ENCODE measurements at places on chromosomes 6 and 20. TPM values are rescaled to one million over a fixed set of nuclear protein-coding genes. Genes with fewer than 3 reads are reported as not detected.
A peak's percentile ranks its signal among the peaks of the same experiment; 100 is the strongest.

- peak; percentile 96 for DNase-seq
These were observed 11.4 kb downstream of the SYNGAP1 start for GRCh38 chr6:33430991-33431879.

- no peak for DNase-seq
These were observed 399.3 kb downstream of the KHDRBS2 start for GRCh38 chr6:61886608-61887259.

Gene DYNLT2
- total RNA-seq: 1.8 TPM

Gene CEP85L
- 15.2 TPM for total RNA-seq

DNA sequence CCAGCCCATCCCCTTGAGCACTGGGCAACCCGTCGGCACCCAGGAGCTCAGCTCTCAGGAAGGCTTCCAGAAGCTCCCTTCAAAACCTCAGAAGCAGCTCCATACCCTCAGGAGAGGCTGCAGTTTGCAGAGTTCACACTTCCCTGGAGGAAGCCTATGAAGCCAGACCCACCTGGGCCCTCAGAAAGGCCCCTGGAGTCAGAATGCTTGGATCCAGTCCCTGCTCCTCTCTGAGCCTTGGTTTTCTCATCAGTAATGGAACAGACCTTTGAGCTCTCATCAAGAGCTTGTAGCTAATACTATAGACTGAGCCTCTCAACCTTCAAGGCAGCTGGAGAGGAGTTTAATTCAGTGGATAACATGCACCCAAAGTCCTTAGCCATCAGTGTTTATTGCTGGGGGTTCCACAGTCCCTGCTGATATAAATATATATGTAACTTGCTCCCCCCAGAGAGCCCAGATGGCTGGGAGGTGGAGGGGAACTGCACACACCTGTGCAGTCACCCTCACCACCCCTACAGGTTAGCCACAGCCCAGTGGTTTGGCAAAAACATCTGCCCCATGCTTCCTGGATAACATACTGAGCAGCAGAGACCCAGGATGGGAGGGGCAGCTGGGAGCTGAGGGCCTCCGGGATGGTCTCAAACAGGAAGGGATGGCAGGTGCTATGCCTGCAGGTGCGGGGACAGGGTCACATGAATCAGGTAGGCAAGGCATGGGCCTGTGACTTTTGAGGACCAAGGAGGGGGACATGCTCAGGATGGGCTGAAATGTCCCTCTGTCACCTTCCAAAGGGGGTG, 120.1 kb downstream of the SNX5 start:
- no peak for DNase-seq

Gene TTLL9
- 0.59 TPM for total RNA-seq

Gene TRIM40
- total RNA-seq: not detected

DNA sequence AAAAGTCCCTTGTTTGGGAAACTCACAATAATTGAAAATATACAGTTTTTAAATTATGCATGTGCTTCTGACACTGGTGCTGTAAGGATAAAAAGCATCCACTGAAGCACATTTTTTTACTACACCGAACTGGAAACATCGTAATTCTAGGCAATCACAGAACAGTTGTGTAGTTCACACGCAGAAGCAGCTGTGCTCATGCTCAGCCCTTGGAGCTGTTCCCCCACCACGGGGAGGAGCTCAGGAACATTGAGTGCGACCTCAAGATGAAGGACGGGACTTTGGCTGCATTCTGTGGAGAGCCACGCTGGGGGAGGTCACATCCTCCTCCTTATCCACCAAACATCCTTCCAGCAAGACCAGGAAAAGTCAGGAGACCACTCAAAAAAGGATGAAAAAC, 466.3 kb upstream of the CDH4 start:
- DNase-seq: peak; percentile 41

Gene TRDN
- total RNA-seq: not detected

DNA sequence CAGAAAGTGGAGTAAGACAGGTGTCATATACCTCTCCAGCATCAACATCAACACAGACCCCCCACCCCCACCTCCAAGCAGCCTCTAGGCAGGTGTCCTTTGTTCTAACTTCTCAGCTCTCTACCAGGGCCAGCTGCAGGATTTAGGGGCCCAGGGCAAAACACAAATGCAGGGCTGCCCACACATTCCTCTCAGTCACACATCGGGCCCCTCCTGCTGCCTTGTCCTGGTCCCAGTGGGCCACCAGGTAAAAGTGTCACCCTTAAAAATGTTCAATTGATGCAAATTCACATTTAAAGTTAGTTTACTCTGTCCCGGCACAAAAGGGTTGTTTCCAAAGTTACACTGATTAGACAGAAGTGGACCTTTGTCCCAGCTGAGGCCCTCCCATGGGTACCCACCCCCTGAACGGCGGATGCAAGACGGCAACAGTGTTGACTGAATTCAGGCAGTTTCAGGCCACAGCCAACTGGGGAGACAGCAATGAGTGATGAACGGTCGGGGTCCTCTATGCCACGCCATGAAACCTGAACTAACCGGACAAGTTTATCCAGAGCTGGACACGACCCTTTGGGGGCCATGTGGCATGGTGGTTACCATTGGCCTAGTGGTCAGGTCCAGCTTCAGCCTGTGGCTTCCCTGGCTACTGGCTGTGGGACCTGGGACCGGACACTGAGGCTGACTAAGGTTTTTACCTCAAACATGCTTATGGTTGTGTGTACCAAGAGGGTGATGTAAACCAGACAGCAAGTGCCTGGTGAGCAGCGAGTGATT, 52.2 kb upstream of the UNC93A start:
- DNase-seq: peak; percentile 36

DNA sequence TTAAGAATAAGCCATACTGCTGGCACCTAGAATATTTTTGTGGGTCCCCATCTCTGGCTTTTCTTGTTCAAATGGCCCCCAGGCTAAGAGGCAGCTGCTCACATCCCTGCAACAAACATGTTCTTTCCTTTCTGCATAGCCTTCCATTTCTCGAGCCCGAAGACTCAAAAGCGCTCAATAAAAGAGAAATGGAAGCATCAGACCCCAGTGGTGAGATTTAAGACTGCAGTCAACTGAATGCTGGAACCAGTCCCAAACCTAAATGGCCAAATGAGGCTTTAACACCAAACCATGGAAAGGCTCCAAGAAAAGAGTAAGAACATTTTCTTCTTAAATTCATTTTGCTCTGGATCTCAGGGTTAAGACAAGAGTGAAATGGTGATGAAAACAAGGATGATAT, 122.1 kb upstream of the TRAF3IP2 start:
- no peak for DNase-seq

DNA sequence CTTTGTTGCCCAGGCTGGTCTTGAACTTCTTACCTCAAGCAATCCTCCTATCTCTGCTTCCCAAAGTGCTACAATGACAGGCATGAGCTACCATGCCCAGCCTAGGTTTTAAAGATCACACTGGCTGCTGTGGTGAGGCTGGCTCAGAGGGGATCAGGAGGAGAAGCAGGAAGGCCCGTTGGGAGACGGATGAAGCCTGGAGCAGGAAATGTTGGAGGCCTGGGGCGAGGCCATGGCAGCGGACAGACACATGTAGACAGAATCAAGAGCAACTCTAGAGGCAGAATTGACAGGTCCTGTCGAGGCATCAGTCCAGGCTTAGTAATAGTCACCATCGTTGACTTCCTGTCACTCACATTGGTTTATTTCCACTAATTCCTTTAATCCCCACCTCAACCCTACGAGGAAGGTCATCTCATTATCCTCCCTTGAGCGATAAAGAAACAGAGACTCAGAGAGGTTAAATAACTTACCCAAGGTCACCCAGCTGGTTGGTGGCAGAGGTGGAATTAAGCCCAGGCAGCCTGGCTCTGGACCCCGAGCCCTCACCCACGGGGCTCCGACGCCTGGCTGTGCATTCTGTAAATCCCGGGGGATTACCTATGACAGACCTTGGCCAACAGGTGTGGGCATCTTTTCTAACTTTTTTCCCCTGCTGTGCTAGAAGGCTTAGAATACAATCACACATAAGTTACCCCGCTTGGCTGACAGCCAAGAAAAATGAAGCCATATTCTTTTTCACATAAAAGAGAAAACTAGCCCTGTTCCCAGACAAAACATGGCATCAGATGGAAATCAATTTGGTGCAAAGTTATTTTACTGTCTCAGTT, 113.4 kb downstream of the EYA2 start:
- DNase-seq: no peak

- no peak for DNase-seq
These were observed 110.9 kb downstream of the HFE start for GRCh38 chr6:26197933-26198721.

- no peak for DNase-seq
These were observed 29.7 kb downstream of the VPS52 start for GRCh38 chr6:33241968-33242367.

DNA sequence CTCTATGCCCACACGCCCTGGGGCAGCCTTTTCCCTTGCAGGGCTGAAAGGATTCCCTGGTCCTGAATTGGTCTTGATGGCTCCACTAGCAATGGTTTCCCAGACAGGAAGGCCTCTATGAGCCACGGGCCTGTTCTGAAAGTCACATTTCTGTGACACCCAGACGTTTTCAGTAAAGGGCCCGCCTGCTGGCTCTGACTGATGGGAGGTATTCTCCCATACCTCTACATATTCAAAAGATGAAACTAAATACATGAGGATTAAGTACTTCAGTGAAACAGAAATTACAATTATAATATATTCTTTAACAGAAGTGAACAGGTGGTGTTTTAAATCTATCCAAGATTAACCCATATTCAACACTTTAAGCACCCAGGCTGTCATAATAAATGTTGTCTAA, 629.8 kb downstream of the CDH26 start:
- no peak for DNase-seq

Gene RBL1
- 8.8 TPM for total RNA-seq

Gene HDGFL1
- not detected for total RNA-seq

GRCh38 chr6:104711371-104711770, 148.3 kb downstream of the HACE1 start:
- DNase-seq: no peak

DNA sequence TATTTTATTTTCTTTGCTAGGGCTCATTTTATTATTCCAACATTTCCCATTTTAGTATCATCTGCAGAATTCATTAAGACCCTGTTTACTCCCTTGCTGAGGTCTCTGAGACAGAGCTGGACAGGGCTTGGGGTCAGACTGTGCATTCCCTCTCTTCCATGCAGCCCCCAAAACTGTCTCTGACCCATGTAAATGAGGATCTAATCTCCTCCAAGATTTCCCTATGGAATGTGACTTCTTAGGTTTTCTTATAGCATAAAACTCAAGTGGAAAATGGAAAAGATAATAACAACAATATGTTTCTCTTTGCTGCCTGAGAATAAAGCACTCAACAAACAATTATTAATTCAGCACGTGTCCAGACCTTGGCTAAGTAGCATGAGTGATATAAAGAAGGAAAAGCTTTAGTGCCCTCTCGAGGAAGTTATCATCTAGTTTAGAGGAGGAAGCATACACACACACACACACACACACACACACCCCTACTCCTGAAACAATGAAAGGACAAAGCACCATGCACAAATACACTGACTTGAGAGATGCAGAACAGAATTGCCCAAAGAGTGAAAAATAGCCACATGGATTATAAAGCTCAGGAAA, 815.5 kb downstream of the BCKDHB start:
- no peak for DNase-seq

Gene MUC22
- not detected for total RNA-seq

Gene CENPB
- total RNA-seq: 95.5 TPM

Gene FKBP1A
- 154 TPM for total RNA-seq

Gene PAK5
- not detected for total RNA-seq

DNA sequence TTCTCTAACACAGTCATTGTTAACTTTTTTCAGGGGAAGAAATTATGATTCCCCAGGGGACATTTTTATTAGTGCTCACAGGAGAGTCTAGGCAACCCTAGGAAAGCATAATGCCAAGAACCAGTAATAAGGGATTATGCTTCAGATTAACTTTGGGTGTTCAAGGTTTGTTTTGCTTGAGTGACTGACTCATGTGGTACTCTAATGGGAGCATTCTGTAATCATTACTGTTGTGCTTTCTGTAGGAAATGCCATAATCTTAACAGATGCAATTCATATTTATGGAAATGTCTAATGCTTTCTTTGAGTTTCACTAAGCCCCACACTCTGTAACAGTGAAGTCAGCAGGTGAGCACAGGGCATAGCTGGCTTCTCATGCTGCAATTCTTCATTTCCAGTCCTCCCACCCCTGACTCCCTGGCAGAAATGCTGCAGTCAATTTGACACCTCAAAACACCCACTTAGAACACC, 263.4 kb upstream of the MAN1A1 start:
- DNase-seq: peak; percentile 83

DNA sequence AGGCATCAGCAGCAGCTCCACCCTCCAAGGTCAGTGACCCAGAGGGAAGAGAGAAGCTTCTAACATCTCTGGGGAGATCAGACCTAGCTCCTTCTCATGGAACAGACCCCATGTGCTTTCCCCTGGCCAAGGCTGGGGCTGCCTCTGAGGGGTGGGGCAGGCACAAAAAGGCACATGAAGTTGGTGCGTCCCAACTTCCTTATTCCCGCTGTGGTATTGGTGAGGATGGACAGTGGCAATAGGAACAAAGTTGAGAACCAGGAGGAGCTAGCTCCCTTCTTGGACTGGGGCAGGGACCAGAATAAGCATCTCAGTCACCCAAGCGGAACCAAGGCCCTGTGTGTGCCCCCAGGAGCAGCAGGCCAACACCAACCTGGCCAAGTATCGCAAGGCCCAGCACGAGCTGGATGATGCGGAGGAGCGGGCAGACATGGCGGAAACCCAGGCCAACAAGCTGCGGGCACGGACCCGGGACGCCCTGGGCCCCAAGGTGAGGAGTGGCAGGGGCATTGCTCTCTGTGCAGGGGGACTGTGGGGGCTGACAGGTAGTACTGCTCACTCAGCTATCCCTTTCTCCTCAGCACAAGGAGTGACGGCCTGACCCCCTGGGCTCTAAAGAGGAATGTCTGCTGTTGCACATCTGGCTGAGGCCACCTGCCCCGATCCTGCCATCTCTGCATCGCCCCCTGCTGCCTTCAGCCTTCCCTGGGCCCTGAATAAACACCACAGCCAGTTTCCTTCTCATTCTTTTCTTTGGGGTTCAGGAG, 46.1 kb downstream of the MYH7B start:
- peak; percentile 86 for DNase-seq

- DNase-seq: no peak
These were observed 41.7 kb upstream of the AIG1 start for GRCh38 chr6:143018955-143019354.

Gene FAM120B
- total RNA-seq: 17.1 TPM
